ENCODE measurements at places on chromosomes 16 and 17. TPM values are rescaled to one million over a fixed set of nuclear protein-coding genes. Genes with fewer than 3 reads are reported as not detected.

The CLEC16A gene
- 23.3 TPM for total RNA-seq

DNA sequence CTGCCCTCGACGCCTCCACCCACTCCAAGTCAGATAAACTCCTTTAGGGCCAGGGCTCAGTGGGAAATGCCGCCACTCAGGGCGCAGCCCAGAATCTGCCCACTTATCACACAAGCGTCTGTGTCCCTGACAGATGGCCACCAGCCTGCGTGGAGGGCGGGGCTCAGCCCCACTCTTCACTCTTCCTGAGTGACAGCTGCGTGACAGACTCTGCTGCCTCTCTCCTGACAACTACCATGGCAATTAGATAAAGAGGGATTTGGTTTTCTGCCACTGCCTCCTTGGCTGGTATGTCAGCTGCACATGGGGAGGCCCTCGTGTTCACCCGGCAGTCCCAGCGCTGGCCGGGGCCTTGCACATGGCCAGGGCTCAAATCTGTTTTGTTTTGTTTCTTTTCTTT is 96.2 kb downstream of the RTN4RL1 start:
- DNase-seq = no peak
- no peaks in the 10 kb centered on the region for H3K4me1 ChIP-seq
- no peaks in the 10 kb centered on the region for H3K36me3 ChIP-seq

The PNPO gene
- 22.0 TPM for total RNA-seq

The PLXDC1 gene
- total RNA-seq = not detected

The KRT33B gene
- total RNA-seq = not detected

GRCh38 chr17:29109477-29110371 is 66.8 kb downstream of the PIPOX start:
- no peak overlapping the region for H3K4me3 ChIP-seq
- DNase-seq = no peak
- H3K27me3 ChIP-seq = no peaks in the 10 kb centered on the region
- H3K36me3 ChIP-seq = peaks cover 11% of the 10 kb centered on the region

The CRAMP1 gene
- 28.9 TPM for total RNA-seq

The TOP2A gene
- 149 TPM for total RNA-seq

- H3K4me1 ChIP-seq = no peaks in the 10 kb centered on the region
- H3K27ac ChIP-seq = no peak overlapping the region
- no peak for DNase-seq
- H3K4me3 ChIP-seq = no peak overlapping the region
- H3K36me3 ChIP-seq = peaks cover 5% of the 10 kb centered on the region
These were observed 62.5 kb downstream of the WDR59 start for GRCh38 chr16:74922150-74923138.

GRCh38 chr17:15882058-15882720 is 62.7 kb upstream of the ADORA2B start:
- H3K27ac ChIP-seq = no peak overlapping the region
- H3K4me1 ChIP-seq = no peaks in the 10 kb centered on the region
- no peaks in the 10 kb centered on the region for H3K36me3 ChIP-seq
- no peak for DNase-seq
- H3K27me3 ChIP-seq = peaks cover 2% of the 10 kb centered on the region
- no peak overlapping the region for H3K4me3 ChIP-seq

GRCh38 chr17:75472119-75472518 is 15.7 kb downstream of the TMEM94 start:
- no peak overlapping the region for H3K27ac ChIP-seq
- peaks cover 11% of the 10 kb centered on the region for H3K4me1 ChIP-seq
- peaks cover 12% of the 10 kb centered on the region for H3K36me3 ChIP-seq
- no peak overlapping the region for H3K4me3 ChIP-seq
- no peak for DNase-seq

GRCh38 chr17:13761038-13761603 is 159.4 kb upstream of the HS3ST3A1 start:
- no peak overlapping the region for H3K4me3 ChIP-seq
- no peaks in the 10 kb centered on the region for H3K4me1 ChIP-seq
- H3K36me3 ChIP-seq = no peaks in the 10 kb centered on the region
- DNase-seq = no peak

The PRSS27 gene
- total RNA-seq = 0.60 TPM

DNA sequence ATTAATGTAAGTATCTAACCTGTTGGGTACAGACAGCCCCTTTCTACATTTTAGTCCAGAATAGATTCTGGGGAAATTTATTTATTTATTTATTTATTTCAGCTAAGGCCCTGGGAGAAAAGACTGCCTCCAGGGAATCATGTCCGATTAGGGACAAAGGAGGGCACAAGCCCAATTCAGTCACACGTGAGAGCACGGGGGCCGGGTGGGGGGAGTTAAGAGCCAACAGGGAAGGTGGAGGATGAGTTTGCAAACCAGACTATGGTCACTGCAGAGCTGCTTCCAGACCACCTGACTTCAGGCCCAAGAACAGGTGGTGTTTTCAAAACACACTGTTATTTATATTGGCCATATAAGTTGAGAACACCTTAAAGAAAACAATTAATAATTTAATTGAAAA is 1.6 kb upstream of the ZFHX3 start:
- H3K4me1 ChIP-seq = peaks cover 43% of the 10 kb centered on the region
- H3K36me3 ChIP-seq = no peaks in the 10 kb centered on the region
- no peak for DNase-seq
- no peak overlapping the region for H3K27ac ChIP-seq
- H3K4me3 ChIP-seq = no peak overlapping the region

The CEP295NL gene
- total RNA-seq = 3.6 TPM

DNA sequence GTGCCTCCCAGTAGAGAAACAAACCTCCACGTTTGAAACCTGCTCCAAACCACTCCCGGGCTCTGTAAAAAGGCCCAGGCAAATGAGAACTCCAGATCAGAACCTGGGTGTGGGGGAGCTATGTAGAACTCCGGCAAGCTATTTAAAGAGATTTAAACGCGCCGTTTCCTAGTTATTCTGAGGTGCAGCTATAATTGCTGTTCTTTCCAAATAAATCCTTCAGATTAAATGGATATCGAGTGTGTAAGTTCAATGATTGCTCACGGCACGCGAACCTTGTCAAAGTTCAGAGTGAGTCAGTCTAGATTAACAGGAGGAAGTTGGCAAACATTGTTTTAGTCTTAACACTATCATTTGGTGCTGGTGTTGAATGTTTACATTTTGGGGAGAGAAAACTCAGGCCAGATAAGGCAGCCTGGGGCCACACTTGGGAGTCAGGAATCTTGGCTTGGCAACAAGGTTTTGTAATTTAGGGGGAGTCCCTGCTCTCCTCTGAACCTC is 92.9 kb upstream of the SALL1 start:
- H3K27me3 ChIP-seq = no peaks in the 10 kb centered on the region
- H3K27ac ChIP-seq = no peak overlapping the region
- no peak for DNase-seq
- H3K4me3 ChIP-seq = no peak overlapping the region
- H3K36me3 ChIP-seq = no peaks in the 10 kb centered on the region

GRCh38 chr16:87304951-87305350 is 12.2 kb downstream of the C16orf95 start:
- no peak overlapping the region for H3K27ac ChIP-seq
- H3K4me3 ChIP-seq = no peak overlapping the region
- H3K27me3 ChIP-seq = no peaks in the 10 kb centered on the region

DNA sequence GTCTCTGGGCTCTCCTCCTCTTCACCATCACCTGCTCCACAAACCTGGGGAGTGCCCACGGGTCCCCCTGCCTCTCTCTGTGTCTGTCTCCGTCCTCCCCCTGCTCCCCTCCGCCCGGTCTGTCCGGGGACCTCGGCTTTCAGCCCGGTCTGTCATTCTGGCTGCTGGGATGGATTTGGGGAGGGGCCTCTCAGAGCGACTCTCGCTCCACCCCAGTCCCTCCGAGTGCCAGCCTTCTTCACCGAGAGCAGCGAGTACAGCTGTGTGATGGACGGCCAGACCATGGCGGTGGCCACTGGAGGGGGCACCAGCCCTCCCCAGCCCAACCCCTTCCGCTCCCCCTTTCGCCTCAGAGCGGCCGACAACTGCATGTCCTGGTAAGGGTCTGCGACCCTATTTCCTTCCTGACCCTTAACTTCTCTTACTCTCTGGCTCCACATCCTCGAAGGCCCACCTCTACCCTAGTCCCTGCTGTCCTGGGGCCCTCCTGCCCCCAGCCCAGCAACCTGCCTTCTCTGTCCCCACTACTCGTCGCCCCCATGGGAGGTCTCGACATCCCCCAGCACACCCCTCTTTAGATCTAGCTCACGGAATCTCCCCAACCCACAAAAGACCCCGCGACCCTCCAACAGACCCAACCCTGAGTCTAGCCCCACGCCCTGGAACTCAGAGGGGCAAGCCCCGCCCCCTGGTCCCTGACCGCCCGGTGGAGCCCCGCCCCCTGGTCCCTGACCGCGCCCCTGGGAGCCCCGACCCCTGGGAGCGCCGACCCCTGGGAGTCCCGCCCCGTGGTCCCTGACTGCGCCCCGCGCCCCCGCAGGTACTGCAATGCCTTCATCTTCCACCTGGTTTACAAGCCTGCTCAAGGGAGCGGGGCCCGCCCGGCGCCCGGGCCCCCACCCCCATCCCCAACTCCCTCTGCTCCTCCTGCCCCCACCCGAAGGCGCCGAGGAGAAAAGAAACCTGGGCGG is 5.6 kb upstream of the CXCL16 start:
- H3K4me1 ChIP-seq = peaks cover 4% of the 10 kb centered on the region
- H3K4me3 ChIP-seq = no peak overlapping the region
- no peak overlapping the region for H3K27ac ChIP-seq
- H3K36me3 ChIP-seq = no peaks in the 10 kb centered on the region

DNA sequence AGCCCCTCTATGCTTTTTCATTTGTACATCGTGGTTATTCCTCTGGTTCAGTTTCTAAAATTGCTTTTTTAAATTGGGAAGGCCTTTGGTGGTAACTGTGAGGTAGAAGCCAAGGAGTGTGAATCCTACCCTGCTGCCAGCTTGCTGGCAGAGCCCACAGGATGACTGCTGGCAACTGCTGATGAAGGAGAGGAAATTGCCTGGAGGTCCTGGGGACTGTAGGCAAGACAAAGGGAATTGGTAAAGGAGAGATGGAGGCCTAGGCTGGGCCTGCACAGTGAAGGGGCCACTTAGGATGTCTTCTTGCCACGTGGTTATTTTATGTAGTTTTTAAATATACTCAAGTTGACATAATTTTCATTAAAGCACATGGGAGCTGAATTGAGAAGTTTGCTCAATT is 15.8 kb downstream of the C17orf58 start:
- peaks cover 3% of the 10 kb centered on the region for H3K36me3 ChIP-seq
- no peaks in the 10 kb centered on the region for H3K27me3 ChIP-seq
- no peak for DNase-seq
- H3K4me1 ChIP-seq = peaks cover 3% of the 10 kb centered on the region
- H3K27ac ChIP-seq = no peak overlapping the region
- no peak overlapping the region for H3K4me3 ChIP-seq

- no peak overlapping the region for H3K4me3 ChIP-seq
- H3K36me3 ChIP-seq = no peaks in the 10 kb centered on the region
- H3K27ac ChIP-seq = no peak overlapping the region
- no peak for DNase-seq
- H3K4me1 ChIP-seq = no peaks in the 10 kb centered on the region
These were observed 8.5 kb upstream of the PIK3R6 start for GRCh38 chr17:8875957-8876356.

- no peaks in the 10 kb centered on the region for H3K36me3 ChIP-seq
- H3K27me3 ChIP-seq = no peaks in the 10 kb centered on the region
- H3K4me1 ChIP-seq = peaks cover 3% of the 10 kb centered on the region
- no peak overlapping the region for H3K4me3 ChIP-seq
- DNase-seq = no peak
These were observed 56.4 kb downstream of the TBC1D16 start for GRCh38 chr17:79979221-79979741.

DNA sequence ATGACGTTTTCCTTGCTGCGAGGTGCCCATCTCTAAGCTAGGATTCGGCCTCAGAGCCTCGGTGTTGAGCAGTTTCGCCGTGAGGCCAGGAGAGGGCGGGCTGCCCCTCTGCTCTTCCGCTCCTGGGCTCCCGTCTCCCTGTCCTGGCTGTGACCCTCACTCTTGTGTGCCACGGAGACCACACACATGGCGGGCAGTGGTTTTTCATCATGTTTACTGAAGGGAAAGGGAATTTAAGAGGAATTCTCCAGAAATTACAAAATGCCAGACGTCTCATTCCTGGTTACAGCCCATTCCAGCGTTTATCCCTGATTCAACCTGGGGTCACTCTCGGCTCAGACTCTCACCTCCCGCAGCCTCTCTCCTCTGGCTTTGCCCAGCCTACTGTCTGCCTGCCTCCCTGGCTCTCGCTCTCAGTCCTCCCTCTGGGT is 96.8 kb upstream of the ELAC2 start:
- no peaks in the 10 kb centered on the region for H3K4me1 ChIP-seq
- no peaks in the 10 kb centered on the region for H3K36me3 ChIP-seq
- no peak overlapping the region for H3K4me3 ChIP-seq
- DNase-seq = no peak

The B4GALNT2 gene
- total RNA-seq = 0.14 TPM

DNA sequence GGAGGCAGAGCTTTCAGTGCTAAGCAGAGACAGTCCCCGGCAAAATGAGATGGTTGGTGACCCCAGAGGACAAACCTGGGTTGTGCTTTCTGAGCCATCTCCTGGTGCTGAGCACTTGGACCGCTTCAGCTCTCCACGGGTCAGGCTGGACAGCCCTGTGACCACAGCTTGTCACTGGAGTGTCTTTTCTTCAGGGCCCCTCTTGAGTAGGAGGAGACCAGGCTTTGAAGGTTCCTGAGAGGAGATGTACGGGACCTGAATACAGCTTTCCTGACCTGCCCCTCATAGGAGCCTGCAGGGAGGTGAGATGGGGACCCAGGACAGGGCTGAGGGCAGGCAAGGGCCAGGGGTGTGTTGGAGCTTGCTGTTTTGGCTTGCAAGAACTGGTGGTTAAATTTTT is 17.8 kb upstream of the ADGRG1 start:
- no peak for DNase-seq
- H3K27ac ChIP-seq = no peak overlapping the region
- H3K4me1 ChIP-seq = no peaks in the 10 kb centered on the region
- no peaks in the 10 kb centered on the region for H3K36me3 ChIP-seq
- no peak overlapping the region for H3K4me3 ChIP-seq

The ZNF287 gene
- total RNA-seq = 5.5 TPM

The CCL4L2 gene
- total RNA-seq = not detected

The AIPL1 gene
- total RNA-seq = not detected

DNA sequence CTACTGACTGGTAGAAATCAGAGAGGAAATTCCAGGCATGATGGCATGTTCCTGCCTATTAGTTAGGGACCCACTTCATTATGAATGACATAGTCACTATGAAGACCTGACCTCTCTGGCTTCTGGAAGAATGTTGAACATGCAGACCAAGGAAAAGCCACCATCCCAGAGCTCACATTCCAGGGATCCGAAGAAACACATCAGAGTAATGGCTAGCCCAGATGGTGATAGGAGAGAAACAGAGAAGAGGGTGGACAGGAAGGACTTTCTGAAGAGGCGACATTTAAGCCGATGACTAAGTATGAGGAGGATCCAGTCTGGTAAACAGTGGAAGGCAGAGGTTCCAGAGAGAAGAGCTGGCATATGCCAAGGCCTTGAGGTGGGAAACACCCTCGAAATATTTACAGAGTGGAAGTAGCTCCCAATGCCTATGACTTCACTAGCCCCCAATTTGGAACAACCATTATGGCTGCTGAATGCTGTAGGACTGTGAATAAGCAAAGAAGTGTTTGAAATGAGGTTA is 216.2 kb downstream of the RBFOX1 start:
- no peaks in the 10 kb centered on the region for H3K27me3 ChIP-seq
- no peaks in the 10 kb centered on the region for H3K4me1 ChIP-seq
- no peak overlapping the region for H3K27ac ChIP-seq
- H3K4me3 ChIP-seq = no peak overlapping the region
